ENCODE measurements at places on chromosomes 3 and 15.

DNA sequence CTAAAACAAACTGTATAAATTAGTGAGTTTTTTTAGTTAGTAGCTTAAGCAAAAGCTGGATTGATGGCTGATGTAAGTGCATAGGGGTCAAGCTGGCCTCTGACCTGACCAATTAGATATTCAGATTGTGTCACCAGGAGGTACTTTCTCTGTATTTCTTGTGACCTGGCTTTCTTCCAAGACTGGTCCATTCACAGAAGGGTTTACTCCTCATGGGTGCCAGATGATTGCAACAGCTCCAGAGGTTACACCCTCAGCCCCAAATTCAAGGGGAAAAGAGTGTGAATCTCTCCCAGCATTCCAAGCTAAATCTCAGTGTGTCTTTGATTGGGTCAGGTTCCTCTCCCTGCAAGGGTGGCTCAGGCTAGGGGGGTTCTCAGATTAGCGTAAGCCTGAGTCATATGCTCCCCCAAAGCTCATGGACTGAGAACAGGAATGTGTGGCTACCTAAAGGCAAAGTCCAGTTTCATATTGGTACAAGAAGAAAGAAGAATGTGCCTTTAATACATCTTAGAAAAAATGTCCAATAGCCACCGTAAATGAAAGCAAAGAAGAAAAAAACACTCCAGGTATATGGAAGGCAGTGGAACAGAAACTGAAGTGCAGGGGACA, 16.5 kb downstream of the PML start:
- DNase-seq = no peak

- no peak for DNase-seq
These were observed 52.1 kb upstream of the WDR72 start for GRCh38 chr15:53811530-53811929.

- DNase-seq = no peak
These were observed 60.0 kb downstream of the STT3B start for GRCh38 chr3:31592764-31593163.

- no peak for DNase-seq
These were observed 15.4 kb downstream of the CELF6 start for GRCh38 chr15:72304596-72304995.

DNA sequence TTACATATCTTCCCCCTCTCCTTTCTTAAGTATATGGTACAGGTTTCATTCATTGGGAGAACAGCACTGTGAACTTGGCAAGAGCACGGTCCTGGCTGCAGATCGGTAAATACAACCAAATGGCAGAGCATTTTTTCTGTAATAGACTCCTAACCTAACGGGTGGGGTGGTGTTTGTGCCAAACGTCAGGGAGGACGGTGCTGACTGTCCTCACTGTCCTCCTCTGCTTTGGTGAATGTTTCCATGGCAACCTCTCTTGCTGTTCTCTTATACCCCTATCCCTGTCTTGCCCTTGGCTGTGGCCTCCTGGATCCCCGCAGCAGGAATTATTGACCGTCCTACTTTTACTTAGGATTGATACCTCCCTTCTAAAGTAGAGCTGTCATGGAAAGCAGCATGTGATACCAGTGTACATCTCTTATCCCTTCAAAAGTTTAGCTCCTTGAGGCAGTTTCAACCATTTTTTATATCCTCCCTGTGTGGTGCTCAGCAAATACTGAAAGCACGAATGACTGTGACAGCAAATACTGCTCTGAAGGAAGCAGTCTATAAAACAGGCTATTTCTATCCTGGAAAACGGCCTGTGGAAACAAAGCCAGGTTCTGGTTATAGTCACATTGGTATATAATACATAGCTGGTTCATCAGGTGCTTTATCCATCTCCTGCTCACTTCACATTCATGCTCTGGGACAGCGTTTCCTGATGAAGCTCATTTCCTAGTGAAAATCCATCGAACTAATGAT, 275.4 kb upstream of the C2CD4B start:
- no peak for DNase-seq

DNA sequence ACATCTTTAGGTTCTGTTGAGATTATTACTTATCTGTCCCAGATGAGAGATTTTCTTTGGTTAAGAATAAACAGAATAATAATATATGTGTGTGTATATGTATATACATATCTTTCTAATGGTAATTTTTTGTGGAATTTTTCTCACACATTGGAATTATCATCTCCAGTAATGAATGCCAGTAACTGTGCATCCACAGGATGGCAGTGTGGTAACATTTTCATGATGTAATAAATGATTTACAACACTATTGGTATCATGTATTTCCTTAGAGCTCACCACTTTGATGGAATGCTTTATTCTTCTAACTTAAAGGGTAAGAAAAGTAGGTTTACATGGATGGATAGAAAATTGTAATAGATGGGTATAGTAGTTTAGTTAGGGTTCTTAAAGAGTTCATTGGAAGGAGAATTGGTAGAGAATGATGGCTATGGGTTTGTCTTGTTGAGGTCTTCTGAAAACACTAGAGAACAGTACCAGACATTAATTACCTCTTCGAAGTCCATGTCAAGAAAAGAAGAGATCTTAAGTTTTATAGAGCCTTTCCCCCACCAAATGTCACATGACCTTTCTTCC, 78.1 kb downstream of the STT3B start:
- DNase-seq = peak; percentile 12

- DNase-seq = no peak
These were observed 1.6 kb downstream of the NOX5 start for GRCh38 chr15:69016021-69016595.

DNA sequence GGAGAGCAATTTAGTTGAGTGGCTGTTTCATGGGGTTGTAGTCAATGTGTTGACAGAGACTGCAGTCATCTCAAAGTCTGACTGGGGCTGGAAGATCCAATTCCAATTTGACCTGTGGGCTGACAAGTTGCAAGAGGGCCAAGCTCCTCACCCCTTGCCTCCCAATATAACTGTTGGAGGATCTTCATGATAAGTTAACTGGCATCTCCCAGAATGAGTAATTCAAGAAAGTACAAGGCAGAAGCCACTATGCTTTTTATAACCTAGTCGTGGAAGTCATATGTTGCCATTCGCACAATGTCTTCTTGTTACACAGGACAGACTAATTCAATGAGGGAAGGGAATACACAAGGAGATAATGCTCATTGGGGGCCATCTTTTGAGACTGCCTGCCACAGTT, 29.1 kb downstream of the GPR15 start:
- no peak for DNase-seq

DNA sequence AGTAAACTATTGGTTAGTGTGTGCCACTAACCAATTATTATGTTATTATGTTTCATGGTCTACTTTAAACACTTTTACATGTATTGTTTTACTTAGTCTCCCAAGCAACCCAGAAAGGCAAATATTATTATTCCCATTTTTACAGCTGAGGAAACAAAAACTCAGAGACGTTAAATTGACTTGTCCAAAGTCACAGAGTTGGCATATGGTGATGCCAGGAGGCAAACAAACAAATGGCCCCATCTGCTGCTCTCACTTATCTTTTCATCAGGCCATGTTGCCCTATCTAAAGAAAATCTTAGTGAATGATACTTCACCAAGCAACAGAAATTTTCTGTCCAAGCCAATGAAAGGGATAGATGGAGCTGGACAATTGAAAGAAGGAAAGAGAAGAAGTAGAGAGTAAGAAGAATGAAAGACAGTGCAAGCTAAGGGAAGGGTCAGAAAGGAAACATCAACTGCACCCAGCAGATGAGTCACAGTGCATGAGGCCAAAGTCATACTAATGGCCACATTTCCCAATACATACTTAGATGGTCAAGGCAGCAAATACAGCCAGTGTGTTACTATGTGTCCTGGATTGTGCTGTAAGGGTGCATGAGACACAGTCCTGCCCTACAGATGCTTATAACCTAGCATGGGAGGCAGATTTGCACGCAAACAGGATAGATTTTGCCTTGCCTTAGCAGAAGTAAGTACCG, 266.9 kb downstream of the KCNMB2 start:
- DNase-seq = no peak

- no peak for DNase-seq
These were observed 276.3 kb downstream of the RBMS3 start for GRCh38 chr3:29557186-29557585.

GRCh38 chr3:171329746-171330145, 130.5 kb downstream of the TNIK start:
- no peak for DNase-seq

DNA sequence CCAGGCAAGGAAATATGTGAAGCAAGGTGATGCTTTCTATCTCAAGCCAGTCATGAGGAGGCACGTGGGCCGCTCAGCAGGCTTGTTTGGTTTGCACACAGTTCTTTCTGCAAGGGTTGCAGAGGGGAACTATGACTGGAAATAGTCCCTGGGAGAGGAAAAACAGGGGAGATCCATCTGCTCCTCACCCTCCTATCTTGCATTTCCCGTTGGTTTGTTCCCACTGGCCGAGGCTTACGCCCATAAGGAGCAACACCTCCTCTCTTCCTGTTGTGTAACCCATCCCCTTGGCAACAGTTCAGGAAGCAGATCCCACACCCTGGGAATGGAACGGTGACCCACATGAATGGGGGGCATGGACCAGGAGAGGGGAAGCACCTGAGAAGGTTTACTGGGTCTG, 72.1 kb upstream of the MAGI1 start:
- no peak for DNase-seq

- DNase-seq = peak; percentile 86
These were observed 52.7 kb downstream of the NFKBIZ start for GRCh38 chr3:101902041-101902440.

- no peak for DNase-seq
These were observed 288.0 kb downstream of the EPHA3 start for GRCh38 chr3:89395456-89395855.

- no peak for DNase-seq
These were observed 69.5 kb upstream of the XCR1 start for GRCh38 chr3:46096781-46097180.

DNA sequence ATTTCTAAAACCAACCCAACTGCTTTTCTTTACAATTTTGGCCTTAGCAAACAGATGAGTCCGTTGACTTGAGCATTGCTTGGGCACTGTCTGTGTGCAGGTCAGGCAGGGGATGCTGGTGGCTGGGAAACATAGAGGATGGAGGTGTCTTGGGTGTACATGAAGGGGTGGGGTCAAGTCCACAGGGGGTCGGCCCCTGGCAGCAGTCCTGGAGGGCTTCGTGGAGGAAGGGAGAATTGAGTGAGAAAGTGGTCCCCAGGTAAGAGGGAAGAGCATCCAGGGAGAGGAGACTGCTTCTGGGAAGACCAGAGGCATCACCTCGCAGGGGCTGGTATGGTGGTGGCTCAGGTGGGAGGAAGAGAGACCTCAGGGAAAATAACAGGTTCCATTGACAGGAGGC, 144.8 kb downstream of the TJP1 start:
- no peak for DNase-seq

- DNase-seq = no peak
These were observed 3.8 kb upstream of the KIF23 start for GRCh38 chr15:69410248-69410874.

DNA sequence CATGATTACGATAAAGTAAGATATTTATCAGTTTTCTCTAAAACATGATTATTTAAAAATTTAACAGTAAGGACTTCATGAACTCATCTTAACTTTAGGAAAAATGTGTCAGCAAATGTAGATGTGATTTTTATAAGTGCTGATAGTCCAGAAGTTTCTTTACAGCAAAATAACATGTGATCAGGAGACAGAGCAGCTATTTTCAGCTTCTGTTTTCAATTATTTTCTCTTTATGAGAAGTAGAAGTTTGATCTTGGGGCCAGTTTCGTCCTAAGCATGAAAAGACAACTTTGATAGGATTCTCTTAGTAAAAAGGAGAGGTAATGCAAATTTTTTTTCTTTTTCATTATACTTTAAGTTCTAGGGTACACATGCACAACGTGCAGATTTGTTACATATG, 96.5 kb upstream of the TSPAN3 start:
- DNase-seq = no peak

DNA sequence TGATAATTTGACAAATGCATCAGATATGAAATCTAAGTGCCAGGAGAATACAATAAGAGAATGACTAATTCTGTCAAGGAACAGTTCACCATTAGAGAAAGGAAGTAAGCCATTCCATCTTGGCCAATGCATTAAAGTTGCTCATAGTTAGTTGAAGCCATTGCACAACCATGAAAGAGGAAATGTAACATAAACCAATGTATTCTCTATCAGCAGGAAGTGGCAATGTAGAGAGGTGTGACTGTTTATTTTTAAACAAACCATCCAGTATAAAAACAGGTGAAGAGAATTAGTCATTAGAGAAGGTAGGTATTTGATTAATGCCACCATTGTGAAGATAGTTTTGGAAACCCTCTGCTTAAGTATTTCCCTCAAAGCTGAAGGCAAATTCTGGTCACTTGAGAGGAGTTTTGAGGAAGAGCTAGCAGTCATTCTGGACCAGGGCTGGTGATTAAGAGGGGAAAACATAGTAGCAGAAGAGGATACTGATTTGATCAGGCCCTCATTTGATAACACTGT, 10.7 kb upstream of the ANXA2 start:
- DNase-seq = no peak

DNA sequence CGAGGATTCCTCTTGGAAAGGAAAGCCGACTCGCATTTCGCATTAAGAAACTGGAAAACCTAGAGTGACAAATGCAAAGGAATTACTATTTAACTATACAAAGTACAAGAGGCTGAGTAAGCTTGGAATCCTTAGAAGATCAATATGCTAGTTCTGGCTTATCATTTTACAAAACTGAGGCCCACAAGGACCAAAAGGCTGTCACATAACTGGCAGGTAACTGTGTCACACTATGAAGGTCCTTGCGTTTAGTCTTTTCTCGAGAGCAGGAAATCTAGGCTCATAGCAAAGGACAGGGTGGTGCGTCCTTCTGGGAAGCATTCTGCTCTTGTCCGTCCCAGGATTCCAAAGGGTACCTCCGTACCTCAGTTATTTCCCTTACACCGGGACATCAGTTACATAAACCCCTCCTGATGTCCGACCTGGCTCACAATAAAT, 629 bp downstream of the RPL24 start:
- DNase-seq = no peak

DNA sequence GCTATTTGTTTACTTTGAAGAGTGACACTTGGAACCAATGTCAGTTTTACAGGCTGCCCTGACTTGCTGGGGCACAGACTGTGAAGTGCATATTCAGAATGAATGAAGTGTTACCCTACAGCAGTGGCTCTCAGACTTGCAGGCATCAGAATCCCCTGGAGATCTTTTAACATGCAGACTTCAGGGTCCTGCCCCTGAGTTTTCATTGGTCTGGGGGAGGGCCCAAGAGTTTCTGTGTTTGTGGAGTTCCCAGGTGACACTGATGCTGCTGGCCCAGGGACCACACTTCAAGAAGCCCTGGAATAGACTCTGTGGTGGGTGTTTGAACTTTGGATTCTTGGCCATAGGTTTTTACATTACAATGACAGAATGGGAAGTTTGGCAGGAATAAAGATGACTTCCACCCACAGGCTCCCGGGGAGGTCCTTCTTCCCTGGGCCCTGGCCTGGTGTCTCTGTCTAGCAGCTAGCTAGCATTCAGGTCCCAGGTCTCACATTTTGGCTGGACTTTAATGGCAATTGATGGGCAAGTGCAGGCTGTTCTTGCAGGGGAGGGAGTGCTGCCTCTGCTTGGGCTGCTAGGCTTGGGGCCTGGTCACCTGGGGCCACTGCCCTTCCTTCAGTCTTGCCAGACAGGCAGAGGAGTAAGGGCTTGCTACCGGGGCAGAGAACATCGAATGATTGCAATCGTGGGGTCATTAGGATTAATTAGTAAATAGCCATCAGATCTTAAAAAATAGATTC, 149.0 kb downstream of the APBA2 start:
- DNase-seq = no peak

- DNase-seq = no peak
These were observed 1.9 kb downstream of the SNRPA1 start for GRCh38 chr15:101293122-101293521.

GRCh38 chr3:31343075-31343474, 189.7 kb upstream of the STT3B start:
- DNase-seq = no peak

GRCh38 chr3:159919873-159920272, 68.8 kb upstream of the IL12A start:
- no peak for DNase-seq
